T-helper 9 cell (primary cell): ENCODE measurements at places on chromosomes 16 and 17.

- DNase-seq = no peak
Measured at GRCh38 chr17:7809086-7809790, 24.8 kb upstream of the KDM6B start.

DNA sequence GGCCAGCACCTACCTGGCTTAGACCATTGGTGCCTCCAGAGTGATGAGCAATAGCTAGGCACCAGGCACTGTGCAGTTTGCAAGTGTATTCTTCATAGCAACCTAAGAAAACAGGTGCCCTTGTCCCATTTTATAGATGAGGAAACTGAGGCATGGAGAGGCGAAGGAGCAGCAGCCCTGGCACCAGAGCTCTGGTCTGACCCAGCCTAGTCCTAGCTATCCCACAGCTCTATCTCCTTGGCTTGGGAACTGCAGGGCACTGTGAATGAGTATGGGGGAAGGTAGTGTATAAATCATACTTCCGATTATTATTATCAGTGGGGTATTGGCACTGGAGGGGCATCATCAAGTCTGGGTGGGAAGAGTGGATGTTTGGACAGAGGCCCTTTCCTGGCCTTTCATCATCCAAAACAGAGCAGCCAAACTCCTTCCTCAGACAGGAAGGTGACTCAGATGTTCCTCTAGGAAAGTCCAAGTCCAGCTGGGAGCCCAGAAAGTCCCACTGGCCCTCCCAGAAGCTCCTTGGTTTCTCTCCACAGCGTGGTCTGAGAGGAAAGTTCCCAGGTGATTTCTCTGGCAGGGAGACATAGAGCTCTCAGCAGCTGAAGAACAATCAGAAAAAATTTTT lies 32.0 kb upstream of the PLLP start:
- DNase-seq = no peak

- no peak for DNase-seq
Measured at GRCh38 chr16:77732241-77732946, 10.1 kb downstream of the NUDT7 start.

GRCh38 chr17:27532269-27533263 lies 76.3 kb downstream of the KSR1 start:
- no peak for DNase-seq

- DNase-seq = no peak
Measured at GRCh38 chr16:85025781-85026653, 1.6 kb upstream of the KIAA0513 start.

- no peak for DNase-seq
Measured at GRCh38 chr16:84367750-84368307, 509 bp upstream of the ATP2C2 start.

DNA sequence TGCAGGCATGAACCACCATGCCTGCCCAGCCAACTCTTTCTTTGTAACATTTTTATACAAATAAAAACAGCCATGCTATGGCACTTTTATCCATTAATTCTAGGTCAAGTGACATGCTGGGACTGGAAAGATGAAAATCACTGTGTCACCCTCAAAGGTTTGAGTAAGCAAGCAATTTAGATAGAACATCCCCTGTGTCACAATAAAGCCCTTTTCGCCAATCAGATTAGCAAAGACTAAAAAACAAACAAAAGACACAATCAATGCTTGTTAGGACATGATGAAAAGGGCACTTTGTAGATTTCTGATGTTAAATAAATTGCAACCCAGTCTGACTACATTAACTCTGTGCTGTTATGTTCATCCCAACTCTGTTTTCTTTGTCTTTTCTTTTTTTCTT lies 26.4 kb downstream of the CHP2 start:
- DNase-seq = no peak

DNA sequence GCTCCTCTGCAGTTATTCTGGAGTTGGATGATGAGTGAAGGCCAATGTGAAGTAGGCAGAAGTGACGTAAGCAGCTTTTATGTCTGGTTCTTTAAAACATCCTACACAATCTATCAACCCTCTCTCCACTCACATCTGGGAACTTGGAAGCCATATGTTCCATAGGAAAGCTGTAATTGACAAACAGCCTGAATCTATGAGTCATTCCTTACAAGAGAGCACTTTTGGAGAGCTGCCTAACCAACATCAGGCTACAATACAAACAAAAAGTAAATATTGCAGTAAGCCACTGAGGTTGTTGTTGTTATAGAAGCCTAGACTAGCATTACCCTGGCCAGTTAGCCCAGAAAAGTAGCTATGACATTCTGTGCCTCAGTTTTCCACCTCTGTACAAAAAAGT lies 5.9 kb downstream of the CCL7 start:
- no peak for DNase-seq

GRCh38 chr17:29835435-29836351 lies 94.3 kb downstream of the SSH2 start:
- no peak for DNase-seq

DNA sequence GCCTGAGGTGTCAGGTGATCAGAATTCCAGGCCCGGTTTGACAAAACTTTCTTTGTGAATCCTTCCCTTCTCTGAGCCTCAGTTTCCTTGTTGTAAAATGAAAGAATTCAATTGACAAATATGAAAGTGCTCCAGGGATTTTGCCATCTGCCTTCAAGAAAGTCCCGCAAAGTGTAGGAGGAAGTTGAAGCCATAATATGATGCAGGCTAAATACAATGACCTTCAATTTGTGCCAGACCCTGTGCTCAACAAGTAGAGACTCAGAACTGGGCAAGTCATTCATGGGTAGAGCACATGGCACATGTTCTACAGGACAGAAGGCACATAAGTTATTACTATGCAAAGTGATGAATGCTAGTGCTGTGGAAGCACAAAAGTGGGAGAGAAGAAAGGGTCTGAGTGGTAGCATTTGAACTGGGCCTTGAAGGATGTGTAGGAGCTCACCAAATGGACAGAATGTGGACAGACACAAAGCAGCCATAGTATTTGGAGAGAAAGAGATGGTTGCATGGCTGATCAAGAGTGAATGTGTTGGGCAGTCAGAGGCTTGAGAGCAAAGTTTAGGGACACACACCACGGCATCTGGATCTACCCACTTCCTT lies 2.4 kb upstream of the SCIMP start:
- DNase-seq = no peak

- DNase-seq = no peak
Measured at GRCh38 chr17:1553354-1554266, 9.0 kb downstream of the PITPNA start.

GRCh38 chr16:4426021-4426684 lies 485 bp downstream of the DNAJA3 start:
- no peak for DNase-seq

- no peak for DNase-seq
Measured at GRCh38 chr17:79047923-79048825, 24.2 kb downstream of the C1QTNF1 start.

- no peak for DNase-seq
Measured at GRCh38 chr17:74801896-74802295, 25.8 kb upstream of the NAT9 start.

DNA sequence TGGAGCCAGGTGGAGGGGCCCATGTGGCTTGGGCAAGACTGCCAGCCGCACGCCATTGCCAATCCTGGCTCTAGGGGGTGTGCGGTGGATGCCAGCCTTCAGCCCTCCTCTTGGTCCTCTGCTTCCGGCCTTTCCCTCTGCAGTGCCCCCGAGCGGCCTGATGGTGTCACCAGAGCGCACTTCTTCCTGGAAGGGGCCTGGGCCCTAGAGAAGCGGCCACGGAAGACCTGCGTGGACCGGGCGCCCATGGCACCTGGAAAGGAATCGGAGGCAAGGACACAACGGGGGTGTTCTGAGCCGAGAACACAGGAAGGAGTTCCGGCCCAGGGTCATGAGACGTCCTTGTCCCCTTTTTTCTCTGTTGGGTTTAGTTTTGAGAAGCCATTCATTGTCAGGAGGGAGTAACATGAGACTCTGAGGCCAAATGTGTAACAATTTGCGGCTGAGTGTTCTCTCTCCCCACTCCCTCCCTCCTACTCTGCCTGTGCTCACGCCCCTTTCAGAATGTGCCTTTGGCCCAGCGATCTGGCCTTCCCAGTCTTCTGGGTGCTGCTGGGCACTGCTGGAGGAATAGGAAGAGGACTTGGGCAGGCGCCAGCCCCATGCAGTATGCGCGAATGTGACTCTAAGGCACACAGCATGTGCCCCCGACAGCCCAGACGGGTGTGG lies 92.8 kb downstream of the IRX3 start:
- no peak for DNase-seq
